Coronary artery (tissue), 2 donors: ENCODE measurements at places on chromosomes 1 and 21.

DNA sequence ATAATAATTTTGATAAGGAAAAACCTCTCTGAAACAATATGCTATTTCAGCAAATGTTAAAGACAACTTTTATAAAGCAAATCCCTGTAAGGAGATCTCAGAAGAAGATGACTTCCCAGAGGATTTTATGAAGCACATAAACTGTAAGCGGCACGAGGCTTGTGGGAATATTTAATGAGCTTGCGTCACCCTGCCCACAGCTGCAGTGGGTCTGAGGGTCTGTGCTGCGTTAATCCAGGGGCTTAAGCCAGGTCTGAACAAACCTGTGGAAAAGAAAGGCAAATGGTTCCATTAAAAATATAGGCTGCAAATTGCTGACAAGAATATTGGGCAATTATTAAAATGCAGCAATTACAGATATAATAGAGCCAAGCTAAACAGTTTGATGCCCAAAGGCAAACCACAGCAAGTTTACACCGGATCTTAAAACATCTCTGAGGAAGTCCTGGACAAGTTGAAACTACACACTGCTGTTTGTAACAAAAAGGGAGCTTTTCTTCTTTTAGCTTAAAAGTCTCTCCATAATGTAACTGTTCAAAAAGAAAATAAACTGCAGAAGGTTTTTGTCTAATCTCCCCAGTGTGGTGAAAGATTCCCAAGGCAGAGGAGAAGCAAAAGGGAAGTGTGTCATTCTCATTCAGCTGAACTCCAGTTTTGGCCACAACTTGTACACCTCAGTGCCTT is 21.8 kb downstream of the TGFBR3 start:
- DNase-seq = peak; percentile 35

DNA sequence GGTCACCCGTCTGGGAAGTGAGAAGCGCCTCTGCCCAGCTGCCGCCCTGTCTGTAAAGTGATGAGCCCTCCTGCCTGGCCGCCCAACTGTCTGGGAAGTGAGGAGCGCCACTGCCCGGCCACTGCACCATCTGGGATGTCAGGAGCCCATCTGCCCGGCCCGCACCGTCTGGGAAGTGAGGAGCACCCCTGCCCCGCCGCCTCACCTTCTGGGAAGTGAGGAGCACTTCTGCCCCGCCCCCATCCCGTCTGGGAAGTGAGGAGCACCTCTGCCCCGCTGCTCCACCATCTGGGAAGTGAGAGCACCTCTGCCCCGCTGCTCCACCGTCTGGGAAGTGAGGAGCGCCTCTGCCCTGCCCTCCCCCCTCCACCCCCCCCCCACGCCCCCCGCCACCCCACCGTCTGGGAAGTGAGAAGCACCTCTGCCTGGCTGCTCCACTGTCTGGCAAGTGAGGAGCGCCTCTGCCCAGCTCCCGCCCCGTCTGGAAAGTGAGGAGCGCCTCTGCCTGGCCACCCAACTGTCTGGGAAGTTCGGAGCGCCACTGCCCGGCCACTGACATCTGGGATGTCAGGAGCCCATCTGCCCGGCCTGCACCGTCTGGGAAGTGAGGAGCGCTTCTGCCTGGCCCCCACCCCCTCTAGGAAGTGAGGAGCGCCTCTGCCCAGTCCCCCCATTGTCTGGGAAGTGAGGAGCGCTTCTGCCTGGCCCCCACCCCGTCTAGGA is 4.5 kb upstream of the ZZZ3 start:
- no peak for DNase-seq

DNA sequence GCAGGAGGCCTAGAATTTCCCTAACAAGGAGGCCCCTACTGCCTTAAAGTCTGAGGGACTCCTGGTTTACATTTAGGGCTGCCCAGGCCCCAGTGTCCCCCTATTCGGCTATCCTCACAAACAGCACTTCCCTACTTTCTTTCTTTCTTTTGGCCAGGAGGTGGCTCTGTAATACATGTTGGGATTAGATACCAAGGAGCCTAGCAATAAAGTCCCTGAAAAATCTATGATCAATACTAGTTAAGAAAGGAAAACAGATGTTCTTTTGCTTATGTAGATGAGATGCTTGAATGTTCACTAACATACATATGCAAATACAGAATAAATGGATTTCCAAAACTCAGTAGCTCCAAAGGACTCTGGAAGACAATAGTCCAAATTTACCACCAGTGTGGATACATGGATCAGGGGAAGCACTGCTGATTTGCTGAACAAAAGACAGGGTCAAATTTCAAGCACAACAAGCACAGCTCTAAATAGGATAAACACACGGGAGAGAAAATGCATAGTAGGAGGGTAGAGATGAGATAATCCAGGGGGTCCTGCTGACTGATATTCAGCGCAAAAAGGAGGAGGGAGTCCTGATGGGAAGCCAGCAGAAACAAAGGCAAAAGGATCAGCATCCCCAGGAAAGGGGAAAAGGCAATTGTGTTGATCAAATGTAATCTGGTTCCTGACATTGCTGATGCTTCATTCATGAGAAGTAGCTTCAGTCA is 240.0 kb downstream of the NUF2 start:
- no peak for DNase-seq

- no peak for DNase-seq
Observed at GRCh38 chr1:115911294-115911693, 65.0 kb upstream of the SLC22A15 start.

- no peak for DNase-seq
Observed at GRCh38 chr21:34782506-34783360, 113.9 kb downstream of the CLIC6 start.

DNA sequence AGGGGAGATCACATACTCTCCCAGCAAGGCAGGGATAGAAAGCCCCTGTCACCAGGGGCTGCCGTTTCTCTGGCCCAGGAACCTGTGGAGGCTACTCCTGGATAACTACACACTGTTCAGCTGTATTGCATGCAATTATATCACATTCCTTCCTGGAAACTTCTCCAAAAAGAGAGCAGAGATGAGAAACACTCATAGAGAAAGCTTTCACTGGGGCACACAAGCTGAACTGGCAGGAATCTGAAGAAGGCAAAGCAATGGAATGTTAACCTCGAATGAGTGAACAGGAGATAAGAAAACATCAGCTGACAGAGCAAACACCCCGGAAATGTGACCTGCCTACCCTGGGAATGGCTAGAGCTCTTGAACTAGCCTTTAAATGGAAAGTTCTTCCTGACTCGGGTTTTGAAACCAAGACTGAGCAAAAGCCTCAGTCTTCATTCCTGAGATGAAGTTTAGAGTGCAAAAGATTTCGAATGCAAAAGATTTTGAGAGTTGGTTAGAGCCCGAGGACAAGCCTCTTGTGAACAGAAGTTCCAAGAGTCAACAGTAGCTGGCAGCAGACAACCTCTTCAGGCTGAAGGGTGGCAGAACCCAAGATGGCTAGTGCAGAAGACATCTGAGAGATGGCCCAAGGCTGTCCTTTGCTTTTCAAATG is 32.3 kb downstream of the CCN1 start:
- no peak for DNase-seq

DNA sequence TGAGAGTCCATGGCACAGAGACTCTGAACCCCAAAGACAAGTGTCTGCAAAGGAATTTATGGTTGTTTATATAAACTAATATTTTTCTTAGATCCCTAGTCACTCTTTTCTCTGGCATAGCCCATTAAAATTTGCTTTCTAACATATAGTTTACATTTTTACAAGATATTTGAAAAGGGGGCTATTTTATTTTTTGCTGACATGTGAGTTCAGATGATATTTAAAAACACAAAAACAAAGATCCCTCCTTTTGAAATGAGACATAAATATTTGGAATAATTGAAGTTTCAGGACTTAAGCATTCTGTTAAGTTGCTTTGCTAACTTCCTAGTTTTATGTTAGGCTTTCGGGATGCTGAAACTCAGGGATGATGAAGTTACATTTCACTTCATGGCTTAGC is 86.1 kb downstream of the CDC14A start:
- no peak for DNase-seq

- no peak for DNase-seq
Observed at GRCh38 chr1:9300573-9300972, 7.9 kb downstream of the SPSB1 start.

GRCh38 chr1:155645648-155646047 is 35.6 kb downstream of the MSTO1 start:
- DNase-seq = no peak

DNA sequence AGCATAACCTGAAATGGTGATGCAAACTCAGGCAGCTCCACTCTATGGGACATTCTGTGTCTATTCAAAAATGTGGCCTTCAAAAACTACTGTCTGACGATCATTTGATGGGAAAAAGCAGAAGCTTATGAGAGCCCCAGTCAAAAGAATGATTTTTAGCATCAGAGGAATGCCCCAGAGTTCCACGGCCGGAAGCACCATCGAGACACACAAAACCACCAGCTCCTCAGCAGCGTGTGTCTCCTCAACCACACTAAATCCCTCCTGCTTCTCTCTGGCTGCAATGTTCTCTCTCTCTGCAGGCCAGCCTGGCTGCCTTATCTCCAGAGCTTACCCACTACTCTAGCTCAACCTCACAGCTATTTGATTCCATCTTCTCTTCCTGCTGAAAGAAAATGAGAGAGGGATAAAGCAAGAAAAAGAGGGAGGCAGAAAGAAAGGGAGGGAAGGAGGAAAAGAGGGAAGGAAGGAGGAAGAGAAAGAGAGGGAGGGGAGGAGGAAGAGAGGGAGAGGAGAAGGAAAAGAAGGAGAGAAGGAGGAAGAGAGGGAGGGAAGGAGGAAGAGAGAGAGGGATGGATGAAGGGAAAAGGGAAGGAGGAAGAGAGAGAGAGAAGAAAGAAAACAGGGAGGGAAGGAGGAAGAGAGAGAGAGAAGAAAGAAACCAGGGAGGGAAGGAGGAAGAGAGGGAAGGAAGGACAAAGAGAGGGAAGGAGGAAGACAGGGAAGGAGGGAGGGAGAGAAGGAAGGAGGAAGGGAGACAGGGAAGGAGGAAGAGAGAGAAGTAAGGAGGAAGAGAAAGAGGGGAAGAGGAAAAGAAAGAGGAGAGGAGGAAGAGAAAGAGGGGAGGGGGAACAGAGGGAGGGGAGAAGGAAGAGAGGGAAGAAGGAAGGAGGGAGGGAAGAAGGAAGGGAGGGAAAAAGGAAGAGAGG is 33.5 kb upstream of the LAPTM5 start:
- DNase-seq = no peak

GRCh38 chr21:42560517-42561179 is 47.0 kb downstream of the SLC37A1 start:
- no peak for DNase-seq

- DNase-seq = no peak
Observed at GRCh38 chr1:23273450-23274133, 56.3 kb upstream of the HTR1D start.

- DNase-seq = no peak
Observed at GRCh38 chr1:244614113-244614836, 38.7 kb upstream of the DESI2 start.

GRCh38 chr1:170518965-170519364 is 13.0 kb upstream of the GORAB start:
- no peak for DNase-seq

DNA sequence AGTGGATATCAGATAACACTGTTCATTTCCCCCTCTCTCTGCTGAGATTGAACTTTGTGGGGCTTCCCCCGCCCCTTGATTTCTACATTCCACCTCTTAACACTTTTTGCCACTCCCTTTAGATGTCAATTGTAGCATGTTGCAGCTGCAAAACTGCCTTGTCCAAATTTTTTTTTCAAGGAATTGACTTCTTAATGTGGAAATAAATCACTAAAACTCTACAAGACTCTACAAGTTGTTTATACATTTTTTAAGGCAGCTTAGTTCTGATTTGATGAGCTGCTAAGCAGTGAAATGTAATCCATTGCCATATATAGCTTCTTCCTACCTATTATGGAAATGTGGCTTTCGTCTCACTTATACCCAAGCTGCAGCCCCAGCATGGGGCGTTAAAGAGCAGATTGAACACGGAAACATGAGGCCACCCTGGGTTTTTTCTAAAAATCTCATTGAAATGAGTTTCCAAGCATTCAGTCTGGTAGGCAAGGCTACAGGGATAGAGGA is 132.2 kb downstream of the SYT2 start:
- DNase-seq = no peak

DNA sequence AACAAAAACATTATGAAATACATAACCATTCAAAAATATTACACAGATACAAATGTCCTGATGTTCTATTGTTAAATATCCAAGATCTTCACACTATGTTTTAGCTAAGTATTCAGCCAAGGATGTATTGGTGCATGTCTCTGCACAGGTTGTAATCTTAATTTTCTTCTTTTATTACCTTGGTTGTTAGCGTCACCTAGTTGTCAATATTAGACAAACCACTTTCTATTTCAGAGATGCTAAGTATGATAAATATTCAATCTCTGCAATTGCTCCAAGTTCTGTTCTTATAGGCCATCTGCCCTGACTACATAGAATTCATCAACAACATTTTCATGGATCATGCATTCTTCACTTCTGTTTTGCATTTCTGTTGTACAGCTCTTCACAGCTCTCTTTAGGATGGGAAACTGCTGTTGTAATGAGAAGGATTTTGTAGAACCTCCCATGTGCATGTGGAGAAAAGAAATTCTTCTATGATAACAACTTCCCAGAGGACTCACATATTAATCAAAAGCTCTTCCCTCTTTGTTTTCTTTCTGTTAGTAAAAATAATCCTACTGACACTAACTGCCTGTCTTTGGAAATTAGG is 380.1 kb downstream of the NUF2 start:
- DNase-seq = no peak

DNA sequence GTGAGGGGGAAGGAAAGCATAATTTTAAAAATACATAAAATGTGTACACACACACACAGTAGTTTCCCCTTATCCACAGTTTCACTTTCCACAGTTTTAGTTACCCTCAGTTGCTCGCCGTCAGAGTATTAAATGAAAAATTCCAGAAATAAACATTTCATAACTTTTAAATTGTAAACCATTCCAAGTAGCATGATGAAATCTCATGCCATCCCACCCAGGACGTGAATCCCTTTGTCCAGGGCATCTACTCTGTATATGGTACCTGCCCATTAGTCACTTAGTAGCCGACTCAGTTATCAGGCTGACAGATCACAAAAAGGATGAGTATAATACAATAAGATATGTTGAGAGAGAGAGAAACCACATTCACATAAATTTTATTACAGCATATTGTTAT is 36.2 kb downstream of the EPS15 start:
- no peak for DNase-seq

- peak; percentile 88 for DNase-seq
Observed at GRCh38 chr1:153572569-153573015, 6.9 kb upstream of the S100A2 start.

DNA sequence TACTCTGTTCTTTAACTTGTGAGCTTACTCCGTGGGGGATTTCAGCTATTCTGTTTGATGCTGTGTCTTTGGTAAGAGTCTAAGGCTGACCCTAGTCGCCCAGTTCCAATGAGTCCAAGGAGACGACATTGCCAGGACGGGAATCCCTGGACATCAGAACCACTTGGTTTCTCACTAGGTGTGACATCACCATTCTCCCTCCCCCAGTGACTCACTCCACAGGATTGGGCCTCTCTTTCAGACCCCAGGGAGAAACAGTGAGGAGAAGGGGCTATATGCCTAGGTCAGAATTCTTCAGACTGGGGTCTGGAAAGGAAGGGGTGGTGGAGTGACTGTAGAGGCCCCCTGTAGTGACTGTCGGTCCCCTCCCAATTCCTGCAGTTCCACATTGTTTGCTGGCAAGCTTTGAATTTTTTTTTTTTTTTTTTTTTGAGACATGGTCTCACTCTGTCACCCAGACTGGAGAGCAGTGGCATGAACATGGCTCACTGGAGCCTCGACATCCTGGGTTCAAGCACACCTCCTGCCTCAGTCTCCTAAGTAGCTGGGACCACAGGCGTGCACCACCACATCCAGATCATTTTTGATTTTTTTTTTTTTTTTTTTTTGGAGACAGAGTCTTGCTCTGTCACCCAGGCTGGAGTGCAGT is 21.3 kb downstream of the ALPL start:
- no peak for DNase-seq

GRCh38 chr21:45027241-45028196 is 46.9 kb upstream of the ADARB1 start:
- DNase-seq = peak; percentile 63
